ENCODE measurements at places on chromosomes 5 and 9. TPM values are rescaled to one million over a fixed set of nuclear protein-coding genes. Genes with fewer than 3 reads are reported as not detected.

CCL27 gene
- not detected for total RNA-seq

GLRA1 gene
- not detected for total RNA-seq

NUDT2 gene
- total RNA-seq, result 27.8 TPM

PFN3 gene
- not detected for total RNA-seq

PKD2L2 gene
- total RNA-seq, result not detected

HEMGN gene
- total RNA-seq, result not detected

MZB1 gene
- 0.29 TPM for total RNA-seq

NAIP gene
- 3.3 TPM for total RNA-seq

SPATA31C1 gene
- total RNA-seq, result not detected

EQTN gene
- total RNA-seq, result not detected

NMUR2 gene
- total RNA-seq, result under 0.01 TPM

PDGFRB gene
- 114 TPM for total RNA-seq

DMRT3 gene
- total RNA-seq, result not detected

GADD45G gene
- total RNA-seq, result 2.0 TPM

ST6GALNAC4 gene
- 95.6 TPM for total RNA-seq

DOK3 gene
- 2.2 TPM for total RNA-seq

ST8SIA4 gene
- total RNA-seq, result 3.0 TPM

FBXL17 gene
- 19.0 TPM for total RNA-seq

CA9 gene
- not detected for total RNA-seq

CBY3 gene
- total RNA-seq, result 0.29 TPM

TRIM14 gene
- 3.7 TPM for total RNA-seq

CPLANE1 gene
- 34.4 TPM for total RNA-seq

FOXD4L6 gene
- total RNA-seq, result under 0.01 TPM

SHISAL2B gene
- not detected for total RNA-seq

GPX3 gene
- 28.9 TPM for total RNA-seq

SLC6A19 gene
- not detected for total RNA-seq

CARTPT gene
- not detected for total RNA-seq

ATP6V0E1 gene
- total RNA-seq, result 117 TPM

PCDHGA12 gene
- 30.0 TPM for total RNA-seq

PALM2AKAP2 gene
- 66.4 TPM for total RNA-seq

PTPN3 gene
- 0.14 TPM for total RNA-seq

INSL4 gene
- total RNA-seq, result not detected

IL13 gene
- not detected for total RNA-seq

TIMD4 gene
- not detected for total RNA-seq

CMBL gene
- 5.7 TPM for total RNA-seq

SLC27A6 gene
- total RNA-seq, result 0.57 TPM

RAD1 gene
- 32.9 TPM for total RNA-seq

GKAP1 gene
- 0.29 TPM for total RNA-seq

FOXD4L5 gene
- not detected for total RNA-seq

ADRA1B gene
- total RNA-seq, result under 0.01 TPM

SPINK13 gene
- total RNA-seq, result not detected

LCN2 gene
- not detected for total RNA-seq

PCDHGB2 gene
- 2.2 TPM for total RNA-seq

ADAMTSL1 gene
- 18.6 TPM for total RNA-seq

All from placental pericyte (primary cell).